ENCODE measurements at places on chromosomes 11 and 22.

- no peak for DNase-seq
Measured at GRCh38 chr22:37907036-37907954, 1.2 kb downstream of the MICALL1 start.

GRCh38 chr22:19199479-19199878, 20.9 kb upstream of the SLC25A1 start:
- no peak for DNase-seq

DNA sequence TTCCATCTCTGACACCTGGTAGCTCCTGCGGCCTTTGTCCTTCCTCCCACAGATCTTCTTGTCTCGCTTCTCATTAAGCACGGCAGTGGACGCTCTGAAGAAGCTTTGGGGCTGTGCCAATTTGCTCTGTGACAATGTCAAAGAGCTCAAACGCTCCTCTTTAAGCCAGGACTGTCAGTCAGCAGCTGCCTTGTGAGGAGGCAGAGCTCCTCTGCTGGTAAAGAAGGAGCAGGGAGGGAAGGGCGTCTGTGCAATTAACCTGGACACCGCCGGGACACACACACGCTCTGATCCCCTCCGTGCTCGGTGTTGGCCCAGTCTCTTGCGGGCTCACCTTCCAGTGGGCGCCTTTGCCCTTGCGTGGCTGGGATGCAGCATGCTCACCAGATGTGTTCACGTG, 373.9 kb downstream of the BRD1 start:
- DNase-seq = no peak

DNA sequence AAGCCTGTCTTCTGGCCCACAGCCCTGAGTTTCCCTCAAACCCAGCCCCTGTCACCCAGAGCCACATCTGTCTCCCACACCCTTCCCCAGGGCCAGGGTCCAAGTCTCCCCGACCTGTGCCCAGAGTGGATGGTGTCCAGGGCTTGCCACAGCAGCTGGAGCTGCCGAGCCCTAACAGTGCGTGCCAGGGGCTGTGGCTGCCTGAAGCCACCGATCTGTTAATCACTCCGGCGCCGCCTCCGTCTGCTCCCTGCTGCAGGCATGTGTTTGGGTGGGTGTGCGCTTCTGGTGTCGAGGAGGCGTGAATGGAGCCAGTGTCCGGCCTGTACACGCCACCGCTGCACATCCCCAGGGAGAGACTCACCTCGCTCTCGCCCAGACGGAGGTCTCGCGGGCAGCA, 26.1 kb downstream of the SHISAL1 start:
- no peak for DNase-seq

DNA sequence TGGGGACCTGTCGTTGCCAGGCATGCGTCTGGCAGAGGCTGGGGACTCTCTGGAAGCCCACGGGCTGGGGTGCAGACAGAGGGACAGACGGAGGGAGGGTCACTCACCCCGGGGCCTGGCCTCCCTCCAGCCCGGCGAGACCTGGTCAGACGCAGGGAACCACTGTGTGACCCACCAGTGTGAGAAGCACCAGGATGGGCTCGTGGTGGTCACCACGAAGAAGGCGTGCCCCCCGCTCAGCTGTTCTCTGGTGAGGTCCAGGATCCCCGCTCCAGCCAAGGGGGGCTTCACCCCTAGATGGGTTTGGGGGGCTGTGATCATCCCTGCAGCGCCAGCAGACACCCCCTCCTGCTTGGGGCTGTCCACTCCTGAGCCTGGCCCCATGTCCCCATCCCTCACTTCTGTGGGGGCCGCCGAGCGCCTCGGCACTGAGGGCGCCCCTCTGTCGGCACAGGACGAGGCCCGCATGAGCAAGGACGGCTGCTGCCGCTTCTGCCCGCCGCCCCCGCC, 23.6 kb upstream of the MUC5B start:
- no peak for DNase-seq

GRCh38 chr11:103332409-103332808, 223.2 kb downstream of the DYNC2H1 start:
- no peak for DNase-seq

DNA sequence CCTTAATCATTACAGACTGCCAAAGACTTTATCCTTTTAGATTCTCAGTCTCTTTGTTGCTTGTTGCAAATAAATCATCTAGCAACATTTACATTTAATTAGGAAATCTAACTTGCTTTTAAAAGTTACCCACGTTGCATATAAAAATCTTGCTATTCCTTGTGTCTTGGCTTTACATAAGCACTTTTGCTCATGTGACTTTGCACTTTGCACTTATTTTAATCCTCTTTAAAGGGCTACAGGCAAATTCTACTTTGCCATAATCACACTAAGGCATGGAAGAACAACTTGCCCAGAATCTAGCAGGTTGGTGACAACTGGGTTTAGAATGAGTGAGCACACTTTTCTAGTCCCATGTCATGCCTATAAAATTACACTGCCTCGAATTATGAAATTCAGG, 25.9 kb downstream of the PRRG4 start:
- no peak for DNase-seq

DNA sequence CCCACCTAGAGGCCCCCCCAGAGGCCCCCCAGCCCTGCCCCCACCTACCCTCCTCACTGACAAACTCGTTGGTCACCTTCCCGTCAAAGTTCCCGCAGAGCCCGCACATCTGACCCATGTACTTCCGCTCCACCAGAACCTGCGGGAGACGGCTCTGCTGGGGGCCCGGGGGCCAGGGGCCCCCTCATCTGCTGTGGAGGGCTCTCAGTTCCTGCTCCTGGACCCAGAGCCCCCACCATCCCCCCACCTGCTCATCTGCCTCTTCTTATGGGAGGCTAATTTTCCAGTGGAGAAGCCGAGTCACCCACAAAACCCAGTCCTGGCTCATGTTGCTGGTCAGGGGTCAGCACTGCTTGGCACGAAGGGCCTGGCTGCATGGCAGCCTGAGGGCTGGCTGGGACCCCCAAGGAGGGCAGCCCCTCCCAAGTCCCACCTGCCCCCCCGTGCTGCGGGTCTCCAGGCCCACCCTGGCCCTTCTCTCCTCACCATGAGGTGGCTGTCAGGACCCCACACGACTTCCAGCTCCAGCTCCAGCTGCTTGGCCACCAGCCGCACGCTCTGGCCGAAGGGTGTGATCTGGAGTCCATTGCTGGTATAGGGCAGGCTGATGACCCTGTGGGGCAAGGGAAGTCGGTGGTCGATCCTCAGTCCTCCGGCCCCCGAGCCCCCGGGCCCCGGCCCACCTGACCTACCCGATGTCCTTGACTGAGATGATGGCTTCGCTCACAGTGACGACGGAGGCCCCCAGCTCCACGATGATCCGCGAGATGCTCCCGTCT, 5.2 kb downstream of the MUC6 start:
- DNase-seq = no peak

- DNase-seq = peak; percentile 89
Measured at GRCh38 chr11:116938471-116939070, 101.1 kb upstream of the APOA1 start.

GRCh38 chr11:105609832-105610781, at the start of gene GRIA4:
TSS of gene GRIA4 (plus strand) at chr11:105610073. CDS start at chr11:105610998, 925 bp downstream.
- DNase-seq = no peak

GRCh38 chr11:35641171-35641897, 21.2 kb upstream of the TRIM44 start:
- no peak for DNase-seq

- no peak for DNase-seq
Measured at GRCh38 chr11:80122211-80122610, 681.4 kb upstream of the TENM4 start.

DNA sequence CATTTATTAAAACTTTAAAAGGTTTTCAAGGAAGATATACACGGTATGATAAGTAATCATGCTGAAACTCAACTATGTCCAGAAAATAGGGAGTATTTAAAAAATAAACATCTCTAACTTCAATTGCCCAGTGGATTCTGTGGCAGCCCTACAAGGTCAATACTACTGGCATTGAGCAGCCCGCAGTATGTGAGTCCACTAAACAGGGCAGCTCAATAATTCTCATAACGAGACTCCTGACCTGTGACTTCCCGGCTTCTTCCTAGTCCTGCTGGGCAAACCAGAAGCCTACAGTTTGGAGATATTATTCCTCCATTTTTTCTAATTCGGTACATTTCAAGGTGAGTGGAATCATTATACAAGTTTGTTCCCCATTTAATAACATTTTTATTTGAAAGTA, 580.5 kb upstream of the CCDC90B start:
- DNase-seq = no peak

GRCh38 chr11:133443206-133443747, 89.0 kb downstream of the OPCML start:
- DNase-seq = no peak

- no peak for DNase-seq
Measured at GRCh38 chr11:69817265-69818230, 1.7 kb downstream of the FGF3 start.

DNA sequence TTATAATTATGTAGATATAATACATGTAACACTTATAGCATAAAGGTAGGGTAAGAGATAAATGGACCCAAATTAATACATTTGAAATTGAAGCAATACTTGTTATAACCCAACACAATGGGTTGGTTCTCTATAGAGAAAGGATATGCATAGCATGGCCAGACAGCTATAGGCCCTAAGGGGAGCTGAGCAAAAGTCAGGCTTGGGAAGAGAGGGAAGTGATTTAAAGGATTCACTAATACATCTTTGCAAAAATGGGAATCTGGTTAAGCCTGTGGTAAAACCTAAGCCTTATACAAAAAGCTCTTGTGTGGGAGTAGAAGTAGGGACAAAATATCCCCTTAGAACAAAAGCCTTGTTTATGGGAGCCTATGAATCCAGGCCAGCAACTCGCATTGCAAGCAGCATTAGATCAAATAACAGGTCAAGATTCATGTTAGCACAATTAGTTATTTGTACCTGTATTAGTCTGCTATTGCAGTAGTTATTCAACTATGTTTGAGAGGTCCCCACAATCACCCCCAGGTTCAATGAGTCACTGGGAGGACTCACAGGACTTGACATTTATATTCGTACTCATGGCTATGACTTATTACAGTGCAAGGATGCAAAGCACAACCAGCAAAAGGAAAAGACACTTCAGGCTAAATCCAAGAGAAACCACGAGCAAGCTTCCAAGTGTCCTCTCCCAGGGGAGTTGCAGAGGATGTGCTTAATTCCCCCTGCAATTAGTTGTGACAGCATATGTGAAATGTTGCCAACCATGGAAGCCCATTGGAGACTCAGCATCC, 144.7 kb upstream of the LMO1 start:
- no peak for DNase-seq

DNA sequence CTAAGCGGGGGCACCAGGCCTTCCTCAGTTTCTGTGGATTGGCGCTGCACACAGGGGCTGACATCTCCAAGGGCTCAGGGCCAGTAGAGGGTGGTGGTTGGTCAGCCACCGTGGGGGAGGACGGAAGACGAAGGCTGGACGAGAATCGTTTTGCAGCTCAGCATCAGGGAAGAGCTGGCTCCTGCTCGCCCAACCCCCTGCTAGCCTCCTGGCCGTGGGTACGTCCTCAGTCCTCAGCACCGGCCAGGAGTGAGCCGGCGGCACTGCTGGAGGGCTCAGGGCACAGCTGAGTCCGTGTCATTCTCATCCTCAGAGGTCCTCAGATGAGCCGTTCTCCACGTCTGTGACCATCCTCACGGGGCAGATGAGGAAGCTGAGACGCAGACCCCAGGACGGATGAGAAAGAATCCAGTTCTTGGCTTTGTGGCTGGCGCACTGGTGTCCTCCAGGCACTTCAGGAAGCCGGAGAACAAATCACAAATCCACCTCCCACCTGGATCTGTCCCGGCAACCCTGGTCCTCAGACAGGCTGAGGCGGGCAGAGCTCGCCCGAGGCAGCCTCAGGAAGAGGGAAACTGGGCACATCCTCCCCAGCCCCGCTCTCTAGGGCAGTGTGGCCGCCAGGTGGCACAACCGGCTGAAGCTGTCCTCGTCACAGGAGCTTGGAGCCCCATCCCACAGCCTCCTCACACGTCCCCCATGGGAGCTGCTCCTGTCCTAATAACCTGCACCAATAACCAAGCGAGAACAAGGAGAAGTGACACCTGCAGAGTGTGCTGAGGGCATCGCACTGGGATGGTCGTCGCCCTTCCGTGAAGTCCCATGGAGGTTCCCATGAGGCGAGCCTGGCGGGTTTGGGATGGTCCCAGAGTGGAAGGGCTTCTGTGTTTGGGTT, 393.7 kb downstream of the BRD1 start:
- DNase-seq = no peak

DNA sequence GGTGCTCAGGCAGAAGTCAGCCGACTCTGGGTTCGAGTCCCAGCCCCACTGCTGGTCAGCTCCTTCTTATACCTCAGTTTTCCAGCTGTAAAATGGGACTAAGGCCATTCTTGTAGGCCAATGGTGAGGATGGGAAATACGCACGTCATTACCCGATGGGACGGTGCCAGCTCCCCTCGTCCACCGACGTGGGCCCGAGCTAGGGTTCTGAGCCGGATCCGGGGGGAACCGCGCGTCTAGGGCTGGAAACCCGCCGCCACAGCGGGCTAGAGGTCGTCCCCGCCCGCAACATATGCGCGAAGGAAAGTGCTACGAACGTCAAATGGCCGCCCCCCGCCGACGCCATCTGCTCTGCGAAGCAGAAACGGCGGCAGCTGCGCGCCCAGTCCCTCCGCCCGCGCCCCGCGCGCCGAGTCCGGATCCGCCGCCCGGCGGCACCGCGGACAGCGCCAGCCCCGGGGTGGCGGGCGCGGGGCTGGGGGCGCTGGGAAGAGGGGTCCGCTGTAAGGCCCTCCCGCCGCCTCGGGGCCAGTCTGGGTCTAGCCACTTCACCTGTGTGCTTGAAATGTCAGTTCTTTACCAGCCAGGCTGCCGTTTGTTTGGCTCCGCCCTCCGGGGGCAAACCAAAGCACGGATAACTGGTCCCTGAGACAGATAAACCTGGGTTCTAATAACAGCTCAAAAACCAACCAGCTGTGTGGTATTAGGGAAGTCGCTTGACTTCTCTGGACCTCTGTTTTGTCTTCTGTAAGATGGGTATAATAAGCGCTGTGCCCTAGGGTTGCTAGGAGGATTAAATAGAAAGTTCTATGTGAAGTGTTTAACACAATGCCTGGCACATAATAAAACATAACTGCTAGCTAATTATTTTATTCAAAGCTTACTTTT, 103.5 kb upstream of the RCN1 start:
- DNase-seq = no peak

- no peak for DNase-seq
Measured at GRCh38 chr11:64244107-64244506, 2.6 kb downstream of the PPP1R14B start.

- no peak for DNase-seq
Measured at GRCh38 chr11:86765203-86765602, 35.1 kb upstream of the PRSS23 start.

DNA sequence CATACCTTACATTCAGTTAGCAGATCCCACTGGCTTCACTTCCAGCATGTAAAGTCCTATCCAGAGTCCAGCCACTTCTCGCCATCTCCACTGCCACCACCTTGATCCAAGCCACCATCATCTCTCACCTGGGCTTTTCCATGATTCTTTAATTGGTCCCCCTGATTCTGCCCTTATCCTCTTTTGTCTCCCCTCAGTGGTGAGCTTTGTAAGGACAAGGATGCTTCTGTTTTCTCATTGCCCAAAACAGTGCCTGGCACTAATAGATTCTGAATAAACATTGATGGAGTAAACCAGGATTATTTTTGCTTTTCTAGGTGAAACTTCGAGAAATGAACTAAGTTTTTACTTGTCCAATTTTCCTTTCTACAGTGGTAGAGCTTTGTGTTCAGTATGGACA, 4.4 kb downstream of the POLA2 start:
- DNase-seq = no peak

GRCh38 chr11:76810151-76810853, 27.1 kb downstream of the TSKU start:
- peak; percentile 81 for DNase-seq

All from inflammatory macrophage treated with lipopolysaccharide for 1 hour (primary cell).